Effector memory CD4-positive, alpha-beta T cell (primary cell): ENCODE measurements at places on chromosomes 11 and 22.

DNA sequence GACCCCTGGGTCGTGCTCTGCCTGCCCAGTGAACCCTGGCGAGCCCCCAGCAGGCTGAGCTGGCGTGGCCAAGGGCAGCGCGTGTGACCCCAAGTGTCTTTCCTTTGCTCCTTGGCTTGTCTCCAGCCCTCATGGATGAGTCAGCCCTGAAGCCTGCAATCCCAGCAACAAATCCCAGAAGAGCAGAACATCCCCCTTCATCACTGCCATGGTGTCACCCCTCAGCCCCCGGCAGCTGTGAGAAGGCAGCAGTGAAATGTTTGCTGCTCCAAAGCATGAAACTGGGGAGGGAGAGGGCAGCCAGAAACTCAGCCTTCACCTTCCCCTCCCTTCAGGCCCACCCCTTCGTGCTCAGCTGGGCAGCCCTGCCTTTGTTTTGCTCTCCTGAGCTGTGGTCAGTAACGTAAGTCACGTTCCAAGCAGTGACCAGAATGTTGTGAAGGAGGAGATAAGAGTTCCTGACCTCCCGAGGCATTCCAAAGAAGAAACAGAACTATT is 29.8 kb downstream of the ADAMTS15 start:
- no peak for DNase-seq

DNA sequence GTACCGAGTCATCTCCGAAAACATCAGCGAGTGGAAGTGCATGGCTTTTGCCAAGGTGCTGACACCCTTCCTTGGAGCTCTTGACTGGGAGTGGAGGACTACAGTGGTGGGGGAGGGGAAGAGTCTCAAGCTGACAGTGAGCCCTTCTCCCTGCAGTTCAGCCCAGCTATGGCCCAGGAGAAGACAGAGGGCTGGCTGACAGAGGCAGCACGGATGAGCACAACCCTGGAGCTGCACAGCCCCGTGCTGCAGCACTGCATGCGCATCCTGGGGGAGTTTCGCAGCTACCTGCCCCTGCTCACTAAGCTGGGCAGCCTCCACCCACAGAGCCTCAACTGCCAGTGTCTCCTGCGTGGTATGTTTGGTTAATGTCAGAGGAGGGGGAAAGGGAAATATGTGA is 41.4 kb downstream of the DNHD1 start:
- no peak for DNase-seq

DNA sequence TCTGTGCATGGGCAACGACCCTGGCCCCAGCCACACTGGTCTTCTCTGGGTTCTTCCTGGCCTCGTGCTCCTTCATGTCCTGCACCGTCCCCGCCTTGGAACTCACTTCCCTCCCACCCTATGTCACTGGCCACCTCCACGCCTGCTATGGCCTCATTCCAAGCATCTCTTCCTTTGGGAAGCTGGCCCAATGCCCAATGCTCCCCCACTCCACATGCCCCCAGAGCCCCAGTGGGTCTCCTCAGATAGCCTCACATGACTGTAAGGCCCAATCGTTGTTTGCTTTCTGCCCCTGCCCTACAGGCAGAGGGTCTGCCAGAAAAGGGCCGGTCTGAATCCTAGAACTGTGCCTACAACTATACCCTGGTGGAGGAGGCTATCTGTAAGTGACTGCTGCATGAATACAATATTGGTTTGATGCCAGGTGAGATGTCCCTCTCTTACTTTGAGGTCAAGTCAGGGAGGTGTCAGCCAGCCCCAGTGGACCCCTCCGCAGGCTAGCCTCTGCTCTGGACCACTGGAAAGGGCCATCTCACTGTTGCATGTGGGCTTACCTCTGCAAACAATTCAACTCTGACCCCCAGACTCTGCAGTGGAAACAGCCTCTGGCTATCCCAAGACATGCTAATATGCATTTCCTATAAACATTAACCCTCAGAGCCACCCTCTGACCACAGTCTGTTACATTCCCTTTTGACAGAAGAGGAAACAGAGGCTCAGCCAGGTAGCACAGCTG is 2.1 kb upstream of the GNAZ start:
- DNase-seq: no peak

DNA sequence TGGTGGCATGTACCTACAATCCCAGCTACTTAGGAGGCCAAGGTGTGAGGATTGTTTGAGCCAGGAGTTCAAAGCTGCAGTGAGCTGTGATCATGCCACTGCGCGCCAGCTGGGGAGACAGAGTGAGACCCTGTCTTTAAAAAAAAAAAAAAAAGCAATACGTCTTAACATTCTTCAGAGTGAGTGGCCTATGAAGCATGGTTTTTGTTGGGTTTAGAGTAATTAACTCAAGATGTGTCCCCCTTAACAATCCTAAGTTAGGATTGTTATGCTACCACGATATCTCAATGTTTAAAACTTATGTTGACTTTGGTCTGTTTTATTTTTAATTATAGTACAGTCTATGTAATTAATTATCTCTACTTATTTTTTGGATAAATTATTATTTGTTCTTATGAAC is 156.1 kb downstream of the HIPK3 start:
- DNase-seq: no peak

GRCh38 chr22:37560608-37561211 is 430 bp downstream of the CDC42EP1 start:
- DNase-seq: no peak

DNA sequence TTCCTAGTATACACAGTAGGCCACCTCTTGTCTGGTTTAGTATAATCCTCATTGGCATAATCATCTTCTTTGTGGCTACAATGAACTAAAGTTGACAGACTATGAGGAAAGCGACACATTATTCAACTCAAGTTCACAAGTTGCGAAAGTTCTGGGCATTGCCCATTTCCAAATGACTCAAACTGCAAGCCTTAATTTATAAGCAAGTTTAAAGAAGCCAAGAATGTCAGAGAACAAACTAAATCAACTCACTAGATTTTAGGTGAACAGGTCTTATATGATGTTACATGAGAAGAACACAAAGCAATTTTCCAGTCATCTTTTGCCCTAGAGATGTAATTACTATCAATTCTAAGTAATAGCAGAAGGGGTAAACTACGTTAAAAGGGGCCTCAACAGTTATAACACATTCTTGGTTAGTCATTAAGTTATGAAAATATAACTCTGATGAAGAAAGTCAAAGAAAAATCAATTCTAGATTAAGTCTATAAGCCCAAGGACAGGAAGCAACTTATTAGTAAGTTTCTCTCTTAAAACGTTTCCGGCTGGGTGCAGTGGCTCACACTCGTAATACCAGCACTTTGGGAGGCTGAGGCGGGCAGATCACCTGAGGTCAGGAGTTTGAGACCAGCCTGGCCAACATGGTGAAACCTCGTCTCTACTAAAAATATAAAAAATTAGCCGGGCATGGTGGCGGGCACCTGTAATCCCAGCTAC is 21.5 kb downstream of the PICALM start:
- DNase-seq: peak; percentile 28

DNA sequence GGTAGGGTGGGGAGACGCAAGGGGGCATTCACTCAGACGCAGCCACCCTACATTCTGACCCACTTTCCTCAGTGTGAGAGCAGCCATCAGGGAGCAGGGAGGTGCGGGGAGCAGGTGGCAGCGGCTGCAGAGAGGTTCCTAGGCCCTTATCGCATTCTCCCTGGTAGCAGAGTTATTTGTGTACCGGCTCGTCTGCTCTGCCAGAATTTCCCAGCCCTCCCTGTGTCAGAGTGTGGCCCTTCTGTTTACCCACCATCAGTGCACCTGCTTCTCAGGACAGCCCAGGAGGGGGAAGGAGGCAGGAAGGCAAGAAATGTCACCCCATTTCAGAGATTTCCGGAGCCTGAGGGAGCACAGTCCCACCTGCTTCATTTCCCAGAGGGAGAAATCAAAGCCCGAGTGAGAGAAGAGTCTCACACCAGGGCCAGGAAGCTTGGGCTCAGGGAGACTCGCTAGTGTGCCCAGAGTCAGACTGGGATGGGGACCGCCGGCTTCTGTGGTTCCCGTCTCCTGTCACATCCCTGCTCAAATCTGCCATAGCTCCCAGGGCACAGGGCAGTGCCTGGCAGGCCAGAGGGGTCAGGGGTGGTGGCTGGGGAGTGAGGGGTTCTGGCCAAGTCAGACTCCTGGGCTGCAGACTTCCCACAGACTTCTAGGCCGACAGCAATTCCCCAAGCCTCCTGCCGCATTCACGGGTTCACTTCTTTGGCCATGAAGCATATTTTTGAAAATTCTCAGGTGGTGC is 49.7 kb downstream of the ARRB1 start:
- no peak for DNase-seq

DNA sequence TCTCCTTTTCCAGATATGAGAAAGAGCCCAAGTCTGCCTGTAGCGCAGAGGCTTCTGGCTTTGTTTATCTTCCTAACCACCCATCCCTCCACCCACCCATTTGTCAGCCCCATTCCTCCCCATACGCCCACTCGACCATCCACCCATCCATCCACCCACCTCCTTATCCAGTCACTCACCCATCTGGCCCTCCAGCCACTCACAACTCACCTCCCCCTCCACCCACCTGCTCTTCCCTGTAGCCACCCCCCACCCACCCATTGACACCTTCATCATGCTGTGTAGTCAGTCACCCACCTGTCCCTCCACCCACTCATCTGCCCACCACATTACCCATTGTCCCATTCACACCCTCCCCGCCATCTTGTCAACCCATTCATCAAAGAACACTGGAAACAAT is 5.5 kb downstream of the CST6 start:
- DNase-seq: no peak

DNA sequence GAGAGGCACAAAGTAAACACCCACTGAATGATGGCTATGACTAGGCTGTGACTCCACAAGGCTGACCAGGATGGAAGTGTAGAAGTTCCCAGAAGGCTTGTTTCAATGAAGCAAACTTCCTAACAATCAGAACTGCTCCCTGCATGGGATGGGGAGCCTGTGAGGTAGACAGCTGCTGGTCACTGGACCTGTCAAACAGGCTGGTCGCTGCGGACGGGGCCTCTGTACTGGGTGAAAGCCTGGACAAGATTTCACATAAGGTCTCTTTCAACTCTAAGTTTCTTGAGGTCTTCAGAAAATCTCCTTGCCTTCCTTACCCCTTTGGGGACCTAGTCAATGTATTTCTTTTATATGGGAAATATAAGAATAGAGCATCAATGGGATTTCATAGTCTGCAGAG is 438.2 kb downstream of the BUD13 start:
- no peak for DNase-seq

- no peak for DNase-seq
Observed at GRCh38 chr11:72085621-72086351, 5.1 kb downstream of the LRRC51 start.

DNA sequence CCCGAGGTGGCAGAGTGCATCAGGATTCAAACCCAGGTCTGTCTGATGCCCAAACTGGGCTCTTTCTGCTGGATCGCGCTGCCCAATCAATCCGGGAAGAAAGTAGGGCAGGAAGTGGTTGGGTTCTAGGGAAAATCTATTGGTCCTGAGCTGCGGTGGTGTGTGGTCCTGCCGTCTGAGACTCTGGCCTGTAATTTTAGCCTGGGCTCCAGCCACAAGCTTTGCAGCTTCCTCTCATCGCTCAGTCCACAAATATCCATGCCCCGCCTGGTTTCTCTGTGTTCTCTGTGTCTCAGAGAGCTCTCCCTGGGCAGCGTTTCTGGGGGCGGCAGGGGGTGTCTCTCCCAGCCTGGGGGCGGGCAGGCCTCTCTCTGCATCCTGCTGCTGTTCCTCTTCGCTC is 18.7 kb downstream of the CACNG2 start:
- no peak for DNase-seq

GRCh38 chr11:280706-281485 is 2.7 kb downstream of the NLRP6 start:
- DNase-seq: no peak

GRCh38 chr11:68269414-68270081 is 2.2 kb downstream of the C11orf24 start:
- no peak for DNase-seq

- no peak for DNase-seq
Observed at GRCh38 chr11:35907648-35908431, 36.0 kb upstream of the LDLRAD3 start.

GRCh38 chr11:119434591-119435330 is 11.8 kb upstream of the THY1 start:
- DNase-seq: no peak

DNA sequence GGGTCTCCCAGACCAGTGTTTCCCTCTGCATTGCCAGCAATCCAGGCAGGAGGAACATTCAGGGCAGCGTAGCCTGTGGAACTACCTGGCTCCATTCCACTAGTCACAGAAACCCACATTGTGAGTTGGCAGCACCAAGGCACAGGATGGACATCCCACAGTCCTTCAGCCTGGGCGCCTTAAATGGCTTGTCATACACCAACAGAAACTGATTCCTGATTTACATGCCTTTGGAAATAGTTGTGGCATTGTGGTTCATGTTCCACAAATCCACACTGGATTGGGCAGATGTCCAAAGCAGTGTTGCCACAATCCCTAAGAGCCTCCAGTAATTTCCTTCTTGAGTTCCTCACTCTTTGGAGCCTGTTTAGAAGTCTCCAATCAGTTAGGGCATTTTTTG is 225.6 kb downstream of the BLID start:
- DNase-seq: no peak

- DNase-seq: no peak
Observed at GRCh38 chr11:113315811-113316210, 1.4 kb downstream of the TTC12 start.

DNA sequence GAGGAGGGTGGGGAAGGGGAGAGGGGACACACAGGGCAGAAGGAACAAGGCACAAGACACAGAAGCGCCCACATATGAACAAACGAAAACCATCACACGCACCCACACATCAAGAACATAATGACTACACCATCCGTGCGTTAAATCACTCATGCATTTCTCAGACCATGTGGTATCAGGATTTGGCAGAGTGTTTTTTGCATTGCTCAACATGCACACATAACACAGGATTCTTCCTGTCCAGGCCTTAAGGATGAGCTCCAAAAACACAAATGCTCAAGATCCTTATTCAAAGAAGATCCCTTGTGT is 309.5 kb downstream of the CADM1 start:
- no peak for DNase-seq

GRCh38 chr22:29883775-29884097 is 762 bp downstream of the MTMR3 start:
- no peak for DNase-seq

DNA sequence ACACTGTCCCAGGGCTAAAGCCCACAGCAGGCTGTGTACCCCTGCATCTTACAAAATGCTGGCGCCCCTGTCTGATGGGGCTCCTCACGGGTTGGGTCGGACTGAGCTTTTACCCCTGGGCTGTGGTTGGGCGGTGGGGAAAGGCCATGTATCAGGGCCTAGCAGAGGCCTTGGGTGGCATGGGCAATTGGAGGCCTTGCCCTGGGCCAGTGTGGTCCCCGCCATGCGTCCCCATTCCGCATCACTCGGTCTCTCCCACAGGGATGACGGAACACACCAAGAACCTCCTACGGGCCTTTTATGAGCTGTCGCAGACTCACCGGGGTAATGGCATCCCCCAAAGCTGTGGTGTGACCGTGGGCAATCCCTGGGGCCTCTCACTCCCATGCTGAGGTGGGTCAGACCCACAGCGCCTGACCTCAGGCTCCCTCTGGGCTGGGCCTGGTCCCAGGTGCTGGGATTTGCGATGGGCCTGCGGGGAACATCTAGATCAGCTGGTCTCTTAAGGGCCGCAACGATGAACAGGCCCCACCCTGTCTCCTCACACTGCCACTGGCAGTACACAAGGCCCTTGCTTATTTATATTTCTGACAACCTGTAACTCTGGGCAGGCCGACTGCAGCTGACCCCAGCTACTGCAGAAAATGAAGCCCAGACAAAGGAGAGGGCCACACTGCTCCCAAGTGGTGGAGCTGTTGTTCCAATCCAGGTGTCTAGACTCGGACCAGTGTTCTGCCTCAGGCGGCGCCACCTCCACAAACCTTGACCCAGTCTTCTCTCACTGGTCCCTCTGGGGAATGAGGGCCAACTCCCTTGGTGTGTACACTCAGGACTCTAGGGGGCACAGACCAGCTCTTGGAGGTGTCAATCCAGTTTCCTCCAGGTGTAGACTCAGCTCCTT is 12.3 kb downstream of the SLC16A8 start:
- DNase-seq: no peak
